ENCODE measurements at places on chromosomes 1 and 21.

GRCh38 chr21:17461582-17461981 is 51.3 kb upstream of the CXADR start:
- DNase-seq: peak; percentile 19

DNA sequence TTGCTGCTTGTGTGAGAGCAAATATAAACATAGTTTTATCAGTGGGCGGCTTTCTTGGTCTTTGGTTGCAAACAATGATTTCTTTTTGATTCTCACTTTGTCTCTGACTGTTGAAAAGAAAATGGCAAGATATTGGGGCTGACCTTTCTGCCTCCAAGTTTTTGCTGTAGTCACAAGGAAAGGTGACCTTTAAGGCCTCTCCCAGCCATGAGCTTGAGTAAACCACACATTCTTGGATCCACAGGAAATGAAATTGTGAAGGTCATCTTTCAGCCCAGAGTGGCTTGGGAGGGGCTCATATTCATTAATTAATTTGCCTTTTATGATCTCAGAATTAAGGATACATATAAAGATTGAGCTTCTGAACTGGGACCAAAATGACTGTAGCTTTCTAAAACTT is 241.6 kb downstream of the BACH1 start:
- no peak for DNase-seq

DNA sequence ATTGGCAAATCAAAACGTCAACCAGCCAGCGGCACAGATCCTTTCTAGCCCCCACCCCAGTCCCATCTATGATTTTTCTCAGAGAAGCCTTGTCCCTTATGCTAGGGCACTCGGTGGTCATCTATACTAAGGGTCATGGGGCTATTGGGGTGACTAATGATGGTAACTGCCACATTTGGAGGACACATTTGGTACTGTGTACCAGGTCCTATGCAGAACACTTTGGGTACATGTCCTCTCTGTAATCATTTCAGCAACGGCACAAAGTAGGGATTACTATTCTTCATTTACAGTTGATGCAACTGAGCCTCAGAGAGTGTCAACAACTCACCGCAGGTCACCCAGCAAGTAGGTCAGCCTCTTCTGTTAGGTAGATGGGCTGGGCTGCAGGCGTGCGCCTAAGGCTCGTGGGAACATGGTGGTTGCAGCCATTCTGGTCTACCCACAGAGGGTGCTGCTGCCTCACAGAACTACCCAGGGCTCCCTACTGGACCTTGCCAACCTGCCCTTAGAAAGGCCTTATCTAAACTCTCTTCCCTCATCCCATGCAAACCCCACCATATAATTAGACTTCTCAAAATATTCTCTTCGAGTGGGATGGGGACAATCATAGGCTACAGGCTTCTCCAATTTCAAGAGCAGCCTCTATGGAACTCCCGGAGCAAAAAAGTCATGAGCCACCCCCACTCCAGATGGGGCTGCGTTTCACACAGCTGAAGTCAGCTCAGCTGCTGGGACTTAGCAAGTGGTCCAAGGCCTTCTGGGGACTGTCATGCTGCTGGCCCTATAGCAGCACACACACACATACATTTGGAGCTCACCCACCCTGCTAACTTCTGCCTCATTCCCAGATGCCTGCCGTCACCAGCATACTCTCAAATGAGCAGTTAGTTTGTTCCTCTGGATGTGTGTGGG is 5.8 kb upstream of the SDHB start:
- DNase-seq: peak; percentile 68

DNA sequence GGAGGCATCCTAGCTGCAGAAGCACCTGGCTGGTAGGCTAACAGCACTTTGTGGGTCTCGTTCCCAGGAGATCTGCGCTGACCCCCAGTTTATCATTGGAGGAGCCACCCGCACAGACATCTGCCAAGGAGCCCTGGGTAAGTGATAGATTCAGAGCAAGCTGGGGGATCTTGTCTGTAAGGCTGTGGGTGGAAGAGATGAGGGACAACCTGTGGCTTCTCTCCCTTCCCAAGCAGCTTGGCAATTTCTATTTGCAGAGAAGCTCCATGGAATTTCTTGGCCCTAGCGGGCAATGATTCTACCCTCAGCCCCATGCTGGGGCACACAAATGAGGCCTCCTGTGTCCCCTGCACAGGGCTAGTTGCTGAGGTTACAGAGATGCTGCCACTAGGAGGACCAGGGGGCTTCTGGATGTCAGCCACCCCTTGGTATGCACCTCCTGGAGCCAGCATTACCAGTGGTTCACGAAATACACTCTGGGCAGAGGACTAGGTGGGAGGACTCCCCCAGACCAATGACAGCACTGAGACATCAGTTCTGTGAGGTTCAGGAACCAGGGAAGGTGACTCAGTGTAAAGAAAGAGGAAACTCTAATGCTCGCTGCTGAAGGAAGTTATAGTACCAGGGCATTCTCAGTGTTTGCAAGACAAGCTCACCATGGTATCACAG is 5.5 kb downstream of the CAPN2 start:
- DNase-seq: no peak

- no peak for DNase-seq
Observed at GRCh38 chr1:69376408-69376807, 191.3 kb upstream of the LRRC7 start.

GRCh38 chr1:153353226-153353947 is 4.3 kb upstream of the S100A9 start:
- DNase-seq: no peak

DNA sequence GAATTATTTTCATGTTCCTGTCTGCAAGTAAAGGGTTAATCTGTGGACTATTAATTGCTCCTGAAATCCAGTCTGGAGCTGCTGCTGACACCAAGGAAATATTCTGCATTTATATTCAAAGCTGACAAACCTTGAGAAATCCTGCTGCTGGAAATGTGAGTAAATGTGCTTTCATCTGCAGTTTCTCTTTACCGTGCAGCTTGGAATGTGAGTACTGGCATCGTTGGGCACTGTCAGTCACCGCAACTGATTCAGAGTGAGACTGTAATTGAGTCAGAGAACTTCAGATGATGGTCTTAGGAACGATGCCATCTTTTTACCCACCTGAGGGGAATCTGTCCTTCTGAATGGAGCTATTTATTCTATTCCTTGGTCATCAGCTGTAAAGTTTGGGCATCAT is 420.6 kb downstream of the SIPA1L2 start:
- no peak for DNase-seq

DNA sequence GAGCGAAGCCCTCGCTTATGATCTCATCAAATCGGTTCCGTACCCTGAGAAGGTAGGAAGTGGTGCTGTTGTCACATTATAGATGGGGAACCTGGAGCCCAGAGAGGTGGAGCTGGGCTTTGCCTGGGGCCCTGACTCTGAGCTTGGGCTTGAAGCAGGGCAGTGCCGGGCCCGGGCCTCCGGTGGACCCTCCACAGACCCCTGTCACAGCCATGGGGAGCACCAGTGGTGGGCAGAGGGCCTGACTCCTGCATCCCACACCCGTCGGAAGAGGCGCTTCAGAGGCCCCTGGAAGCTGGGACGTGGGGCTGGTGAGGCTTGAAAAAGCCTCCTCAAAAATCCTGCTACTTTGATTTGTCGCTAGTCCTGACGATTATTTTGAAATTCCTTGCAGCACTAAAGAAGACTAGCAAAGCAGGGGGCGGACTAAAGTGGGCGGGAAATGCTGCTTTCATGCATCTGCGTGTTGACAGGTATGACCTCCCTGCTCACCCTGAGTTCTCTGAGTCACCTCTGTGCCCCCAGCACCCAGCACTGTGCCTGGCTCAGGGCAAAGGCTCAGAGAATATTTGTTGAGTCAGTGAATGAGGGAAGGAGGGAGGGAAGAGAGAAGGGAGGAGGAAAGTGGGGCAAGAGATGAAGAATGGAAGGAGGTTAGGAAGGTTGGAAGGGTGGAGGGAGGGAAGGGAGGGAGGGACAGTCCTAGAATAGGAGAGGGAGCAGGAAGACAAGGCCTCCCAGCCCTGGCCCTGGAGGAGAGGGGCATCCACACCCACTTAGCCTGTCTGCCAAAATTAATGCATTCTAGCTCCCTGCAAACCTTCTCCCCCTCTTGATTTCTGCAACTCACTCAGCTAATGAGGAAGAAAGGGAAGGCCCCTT is 262.8 kb upstream of the VAMP3 start:
- no peak for DNase-seq

- DNase-seq: no peak
Observed at GRCh38 chr1:27603309-27603680, 649 bp downstream of the AHDC1 start.

DNA sequence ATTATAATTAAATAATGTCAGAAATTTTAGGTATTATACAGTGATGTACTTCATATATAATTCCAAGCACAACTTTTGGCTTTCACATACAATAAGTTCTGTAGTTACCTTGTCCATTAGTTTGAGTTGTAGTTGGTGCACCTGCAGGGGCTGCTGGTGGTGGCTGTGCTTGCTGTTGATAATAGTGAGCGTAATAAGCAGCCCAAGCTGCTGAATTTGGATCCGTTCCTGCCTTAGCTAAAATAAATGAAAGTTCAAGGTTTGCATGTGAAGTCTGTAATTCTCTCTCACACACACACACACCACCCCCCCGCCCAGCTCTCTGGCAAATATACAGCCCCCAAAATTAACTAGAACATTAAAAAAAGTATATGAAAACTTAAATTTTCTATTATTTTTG is 22.4 kb downstream of the FUBP1 start:
- no peak for DNase-seq

DNA sequence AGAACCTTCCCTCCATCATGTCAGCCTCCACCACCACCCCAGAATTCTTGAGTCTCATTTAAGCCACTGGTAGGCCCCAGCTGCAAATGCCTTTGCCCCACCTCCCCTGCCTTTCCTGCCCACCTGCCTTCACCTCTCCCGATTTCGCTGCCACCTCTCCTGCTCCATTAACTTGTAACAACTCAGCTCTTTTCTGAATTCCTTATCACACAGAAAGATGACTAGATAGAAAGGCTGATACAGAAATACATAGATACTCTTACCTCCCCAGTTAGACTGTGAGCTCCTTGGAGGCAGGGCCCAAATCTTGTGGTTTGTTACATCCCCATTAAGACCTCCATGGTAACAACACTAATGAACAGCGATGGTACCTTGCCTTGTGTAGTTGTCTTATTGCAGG is 69.5 kb downstream of the ATP5PO start:
- DNase-seq: no peak

- DNase-seq: peak; percentile 30
Observed at GRCh38 chr1:64474665-64475439, 4.9 kb downstream of the CACHD1 start.

DNA sequence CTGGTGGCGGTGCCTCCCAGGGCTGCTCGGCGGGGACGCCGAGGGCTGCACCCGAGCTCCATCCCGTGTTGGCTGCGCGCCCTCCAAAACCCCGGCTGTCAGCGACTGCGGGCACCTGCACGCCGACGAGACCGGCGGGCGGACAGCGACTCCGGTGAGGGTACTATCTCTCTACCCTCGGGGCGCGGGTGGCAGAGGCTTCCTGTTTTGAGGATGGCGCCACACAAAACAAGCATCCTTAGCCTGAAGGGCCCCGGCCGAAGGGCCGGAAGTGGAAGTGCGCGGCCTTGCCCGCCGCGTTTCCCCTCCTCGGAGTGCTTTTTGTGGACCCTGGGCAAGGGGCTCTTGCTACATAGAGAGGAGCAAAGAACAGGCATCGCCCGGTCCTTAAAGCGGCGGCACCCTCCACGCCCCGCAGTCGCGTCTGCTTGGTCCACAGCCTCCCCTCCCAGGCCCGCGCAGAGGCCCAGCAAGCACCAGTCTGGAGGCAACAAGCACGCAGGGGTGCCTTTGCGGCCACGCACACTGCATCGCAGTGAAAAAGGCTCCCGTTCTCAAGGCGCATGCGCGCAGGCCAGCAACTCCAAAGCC is 561 bp upstream of the COQ8A start:
- DNase-seq: no peak

- no peak for DNase-seq
Observed at GRCh38 chr1:86296305-86297205, 99.6 kb downstream of the ODF2L start.

GRCh38 chr21:38857152-38857825 is 51.6 kb downstream of the ETS2 start:
- no peak for DNase-seq

GRCh38 chr1:202645097-202645476 is 65.2 kb downstream of the SYT2 start:
- no peak for DNase-seq

- no peak for DNase-seq
Observed at GRCh38 chr1:150555198-150555970, 6.2 kb downstream of the ADAMTSL4 start.

DNA sequence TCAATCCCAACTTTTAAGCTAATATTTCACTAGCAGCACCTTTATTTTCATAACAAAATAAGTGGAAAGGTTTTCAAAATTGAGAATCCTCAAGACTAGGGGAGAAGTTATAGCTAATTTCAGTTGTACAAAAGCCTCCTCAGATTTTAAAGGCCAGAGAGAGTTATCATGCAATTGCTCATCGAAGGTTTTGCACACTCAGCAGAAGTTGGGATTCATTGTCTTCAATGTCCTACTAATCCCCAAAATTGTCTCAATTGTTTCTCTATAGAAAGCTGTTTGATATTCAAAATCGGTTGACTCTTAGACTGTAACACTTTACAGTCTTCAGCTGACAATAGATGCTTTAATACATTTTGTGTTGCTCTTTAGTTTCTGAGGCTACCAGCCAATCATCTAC is 170.7 kb upstream of the TNR start:
- DNase-seq: no peak

DNA sequence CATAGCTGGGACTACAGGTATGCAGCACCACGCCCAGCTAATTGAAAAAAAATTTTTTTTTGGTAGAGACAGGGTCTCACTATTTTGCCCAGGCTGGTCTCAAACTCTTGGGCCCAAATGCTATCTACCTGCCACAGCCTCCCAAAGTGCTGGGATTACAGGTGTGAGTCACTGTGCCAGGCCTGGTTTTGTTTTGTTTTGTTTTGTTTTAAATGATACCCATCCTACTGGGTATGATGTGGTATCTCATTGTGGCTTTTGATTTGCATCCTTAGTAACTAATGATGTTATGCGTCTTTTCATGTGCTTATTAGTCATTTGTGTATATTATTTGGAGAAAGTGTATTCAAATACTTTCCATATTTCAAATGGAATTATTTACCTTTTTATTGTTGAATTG is 142.3 kb downstream of the VPS13D start:
- DNase-seq: no peak

DNA sequence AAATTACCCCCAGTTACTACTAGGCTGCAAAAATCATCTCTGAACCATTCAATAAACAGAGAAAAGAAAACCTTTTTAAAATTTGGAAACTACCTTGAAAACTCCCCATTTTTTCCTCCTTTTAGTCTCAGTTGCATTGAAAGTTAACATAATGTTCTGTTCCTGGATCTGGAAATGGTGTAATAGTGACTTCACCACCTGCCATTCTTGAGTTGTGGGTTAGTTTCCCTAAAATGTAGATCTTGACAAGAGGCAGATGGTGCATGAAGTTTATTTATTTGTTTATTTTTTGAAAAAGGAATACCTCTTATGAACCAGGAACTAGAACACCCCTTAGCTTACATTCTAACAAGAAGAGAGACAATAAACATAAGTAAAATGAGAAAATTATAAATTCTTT is 72.8 kb downstream of the ATF6 start:
- DNase-seq: no peak

- DNase-seq: no peak
Observed at GRCh38 chr1:32900956-32901822, at the start of gene TMEM54. TMEM54 (minus strand) TSS chr1:32901389; CDS start chr1:32901238, 151 bp downstream.

Data from AG10803 (cell line).